IgD-negative memory B cell (primary cell): ENCODE measurements at places on chromosomes 16 and 17. TPM values are rescaled to one million over a fixed set of nuclear protein-coding genes. Genes with fewer than 3 reads are reported as not detected.

Gene MMP15
- polyA plus RNA-seq: not detected

Gene FBXW10B
- not detected for polyA plus RNA-seq

Gene PMFBP1
- polyA plus RNA-seq: 0.11 TPM

Gene ATP2A3
- 155 TPM for polyA plus RNA-seq

Gene CCL8
- polyA plus RNA-seq: not detected

Gene GPR139
- not detected for polyA plus RNA-seq

Gene TMEM256
- 84.7 TPM for polyA plus RNA-seq

Gene P2RX5
- 764 TPM for polyA plus RNA-seq

Gene KRT12
- not detected for polyA plus RNA-seq

Gene KIF2B
- not detected for polyA plus RNA-seq

Gene LRRC36
- polyA plus RNA-seq: not detected

Gene ST6GALNAC1
- 0.44 TPM for polyA plus RNA-seq

Gene NUDT21
- polyA plus RNA-seq: 57.2 TPM

Gene PPL
- 0.55 TPM for polyA plus RNA-seq

Gene HID1
- 1.2 TPM for polyA plus RNA-seq

Gene IL21R
- 2.2 TPM for polyA plus RNA-seq

Gene LLGL2
- polyA plus RNA-seq: 21.8 TPM

Gene DNAI2
- polyA plus RNA-seq: not detected

Gene RAC3
- polyA plus RNA-seq: not detected

Gene OR4D1
- polyA plus RNA-seq: 0.11 TPM

Gene ACSM5
- polyA plus RNA-seq: not detected

Gene CDH13
- 0.23 TPM for polyA plus RNA-seq

Gene TBC1D16
- 1.7 TPM for polyA plus RNA-seq

Gene ITGA2B
- 3.0 TPM for polyA plus RNA-seq

Gene FBXL16
- 4.4 TPM for polyA plus RNA-seq

Gene USP31
- polyA plus RNA-seq: 0.44 TPM

Gene ABI3
- 34.2 TPM for polyA plus RNA-seq

Gene ARSG
- polyA plus RNA-seq: 10.6 TPM

Gene PNMT
- polyA plus RNA-seq: not detected

Gene NPW
- not detected for polyA plus RNA-seq

Gene RASL10B
- not detected for polyA plus RNA-seq

Gene ABCA9
- not detected for polyA plus RNA-seq

Gene NT5C
- 150 TPM for polyA plus RNA-seq

Gene ZG16
- polyA plus RNA-seq: not detected

Gene SCIMP
- 325 TPM for polyA plus RNA-seq

Gene NXPH3
- not detected for polyA plus RNA-seq

Gene CCR7
- 257 TPM for polyA plus RNA-seq

Gene NTN1
- polyA plus RNA-seq: not detected

Gene MT1H
- not detected for polyA plus RNA-seq

Gene TLCD3B
- not detected for polyA plus RNA-seq
